Activated CD4-positive, CD25-positive, alpha-beta regulatory T cell (primary cell): ENCODE measurements at places on chromosomes 16 and 17.

- no peak for DNase-seq
Measured at GRCh38 chr16:54657709-54658102, 273.0 kb upstream of the IRX5 start.

GRCh38 chr16:87486713-87487247 is 6.0 kb downstream of the ZCCHC14 start:
- DNase-seq, result no peak

DNA sequence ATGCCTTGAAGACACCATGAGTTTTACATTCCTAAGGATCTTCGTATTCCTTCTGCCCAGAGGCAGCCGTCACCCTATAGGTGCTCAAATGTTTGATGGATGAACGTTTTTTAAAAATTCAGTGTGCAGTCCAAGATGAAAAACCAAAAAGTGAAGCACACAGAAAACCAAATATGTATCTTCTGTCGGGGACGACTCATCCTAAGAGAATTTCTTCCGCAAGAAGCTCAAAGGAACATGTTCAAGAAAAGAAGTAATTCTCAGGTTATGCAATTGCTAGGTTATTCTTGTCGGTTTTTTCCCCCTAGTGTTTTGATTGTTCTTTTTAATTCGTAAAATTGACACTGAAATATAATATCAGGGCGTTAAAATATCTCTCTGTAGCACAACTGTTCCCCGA is 1.4 kb downstream of the CENPV start:
- no peak for DNase-seq

- peak; percentile 20 for DNase-seq
Measured at GRCh38 chr17:75601057-75601987, 13.7 kb downstream of the MYO15B start.

DNA sequence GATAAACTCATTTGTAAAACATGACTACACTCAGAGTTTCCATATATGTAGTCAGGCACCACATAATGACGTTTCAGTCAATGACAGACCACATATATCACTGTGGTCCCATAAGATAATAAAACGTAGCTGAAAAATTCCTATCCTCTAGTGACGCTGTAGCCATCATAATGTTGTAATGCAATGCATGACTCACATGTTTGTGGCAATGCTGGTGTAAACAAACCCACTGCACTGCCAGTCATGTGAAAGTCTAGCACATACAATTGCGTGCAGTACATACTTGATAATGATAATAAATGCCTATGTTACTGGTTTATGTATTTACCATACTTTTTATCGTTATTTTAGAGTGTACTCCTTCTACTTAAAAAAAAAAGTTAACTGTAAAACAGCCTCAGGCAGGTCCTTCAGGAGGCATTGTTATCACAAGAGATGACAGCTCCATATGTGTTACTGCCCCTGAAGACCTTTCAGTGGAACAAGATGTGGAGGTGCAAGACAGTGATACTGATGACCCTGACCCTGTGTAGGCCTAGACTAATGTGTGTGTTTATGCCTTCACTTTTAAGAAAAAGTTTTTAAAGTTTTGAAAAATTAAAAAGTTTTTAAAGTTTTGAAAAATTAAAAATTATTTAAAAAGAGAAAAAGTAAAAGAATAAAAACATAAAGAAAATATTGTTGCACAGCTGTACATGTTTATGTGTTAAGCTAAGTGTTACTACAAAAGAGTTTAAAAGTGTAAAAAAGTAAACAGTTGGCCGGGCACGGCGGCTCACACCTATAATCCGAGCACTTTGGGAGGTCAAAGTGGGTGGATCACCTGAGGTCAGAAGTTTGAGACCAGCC is 9.0 kb downstream of the STAT5B start:
- DNase-seq, result no peak

DNA sequence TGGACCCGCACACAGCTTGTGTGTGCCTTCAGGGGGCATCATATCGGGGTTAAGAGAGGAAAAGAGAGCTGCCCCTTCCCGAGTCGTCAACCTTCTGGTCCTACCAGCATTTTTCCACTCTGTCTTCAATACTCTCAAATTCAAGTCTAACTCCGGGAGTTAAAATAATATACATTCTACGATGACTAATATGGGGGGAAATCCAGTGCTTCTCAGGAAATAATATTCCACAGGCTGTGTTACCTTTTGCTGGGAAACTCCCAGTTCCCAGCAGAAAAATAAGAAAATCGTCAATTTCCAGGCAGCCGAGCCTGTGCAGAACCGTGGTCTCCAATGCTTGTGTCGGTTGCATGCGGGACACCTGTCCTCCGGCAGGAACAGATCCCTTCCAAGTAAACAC is 105.0 kb upstream of the FOXF1 start:
- no peak for DNase-seq
